ENCODE measurements at places on chromosomes 3 and 15.

DNA sequence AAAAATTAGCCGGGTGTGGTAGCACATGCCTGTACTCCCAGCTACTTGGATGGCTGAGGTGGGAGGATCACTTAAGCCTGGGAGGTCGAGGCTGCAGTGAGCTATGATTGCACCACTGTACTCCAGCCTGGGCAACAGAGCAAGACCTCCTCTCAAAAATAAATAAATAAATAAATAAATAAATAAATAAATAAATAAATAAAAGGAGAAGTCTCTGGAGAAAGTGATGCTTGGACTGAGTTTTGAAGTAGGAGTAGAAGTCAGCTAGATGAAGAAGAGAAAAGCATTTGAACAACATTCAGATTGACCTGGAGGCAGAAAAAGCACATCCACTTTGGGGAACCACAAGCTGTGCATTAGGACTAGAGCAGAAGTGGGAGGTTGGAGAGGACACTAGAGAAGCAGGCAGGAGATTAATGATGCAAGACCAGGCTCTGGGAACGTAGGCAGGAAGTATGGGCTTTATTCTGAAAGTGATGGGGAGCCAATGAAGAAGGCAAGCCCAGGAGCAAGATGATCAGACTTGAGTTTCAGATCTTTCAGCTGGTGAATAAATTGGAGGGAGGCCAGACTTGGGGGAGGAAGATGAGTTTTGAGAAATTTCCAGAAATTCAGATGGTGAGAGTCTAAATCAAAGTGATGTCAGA is 48.7 kb downstream of the KLHL6 start:
- DNase-seq, result no peak

GRCh38 chr15:97023488-97023844 is 693.0 kb downstream of the NR2F2 start:
- no peak for DNase-seq

DNA sequence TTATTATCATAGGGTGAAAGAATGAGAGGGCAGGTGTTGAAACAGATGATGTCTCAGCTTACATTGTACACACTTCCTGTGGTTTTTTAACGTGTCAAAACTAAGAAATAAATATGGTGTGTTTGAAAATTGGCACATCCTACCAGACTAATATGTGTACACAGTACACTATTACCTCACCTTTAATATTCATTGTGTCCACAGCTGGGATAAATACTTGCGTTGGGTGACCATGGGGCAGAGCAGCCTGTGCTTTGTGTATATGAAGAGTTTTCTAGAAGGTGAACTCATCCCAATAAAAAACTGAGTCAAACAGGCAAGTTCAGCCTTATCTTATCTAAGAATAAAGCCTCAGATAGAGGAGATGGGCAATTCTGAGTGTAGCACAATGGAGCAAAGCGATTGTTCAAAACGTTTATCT is 17.3 kb downstream of the SUCNR1 start:
- DNase-seq, result no peak

DNA sequence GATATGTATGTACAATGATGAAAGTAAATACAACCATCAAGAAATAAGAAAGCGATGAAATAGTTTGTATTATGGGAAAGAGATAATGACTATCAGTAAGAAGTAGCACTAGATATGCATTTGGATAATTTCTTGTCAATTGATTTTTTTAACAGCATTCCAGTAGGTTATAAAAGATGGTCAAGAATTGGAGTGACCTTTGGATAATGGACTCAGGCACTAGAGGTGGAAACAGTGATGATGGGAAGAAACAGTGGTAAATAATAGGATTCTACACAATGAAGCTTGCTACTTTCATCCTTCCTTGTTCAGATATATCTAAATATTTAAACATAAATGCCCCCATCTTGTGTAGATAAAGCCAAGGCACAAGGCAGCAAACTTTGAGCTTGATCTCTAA is 101.4 kb downstream of the GBE1 start:
- DNase-seq, result no peak

- no peak for DNase-seq
Observed at GRCh38 chr15:89936051-89936785, 23.5 kb upstream of the ARPIN start.

- no peak for DNase-seq
Observed at GRCh38 chr15:48063411-48063985, 57.3 kb upstream of the SLC24A5 start.

DNA sequence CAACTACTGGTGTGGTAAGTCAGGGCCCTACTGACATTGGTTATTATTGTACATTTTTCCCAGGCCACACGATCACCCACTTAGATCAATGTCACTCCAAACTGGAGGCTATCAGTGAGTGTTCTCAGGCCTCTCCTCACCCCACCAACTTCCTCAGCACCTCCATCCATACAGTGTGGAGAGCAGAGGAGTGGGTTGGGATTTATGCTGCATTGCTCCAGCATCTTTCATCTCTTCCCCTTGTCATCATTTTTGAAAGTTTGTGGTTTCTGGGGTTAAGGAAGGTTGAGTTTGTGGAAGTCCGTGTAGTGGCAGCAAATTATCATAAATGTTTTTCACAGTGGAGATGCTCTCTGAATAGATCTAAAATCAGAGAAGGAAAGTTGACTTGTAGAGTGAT is 60.2 kb downstream of the TLNRD1 start:
- no peak for DNase-seq

Data from right forelimb (tissue), 1 donor.